ENCODE measurements at places on chromosomes 5 and 9. TPM values are rescaled to one million over a fixed set of nuclear protein-coding genes. Genes with fewer than 3 reads are reported as not detected.

The SEMA5A gene
- under 0.01 TPM for total RNA-seq

The PCDHB9 gene
- 0.09 TPM for total RNA-seq

The TUBB4B gene
- total RNA-seq: 764 TPM

The EQTN gene
- not detected for total RNA-seq

The CARD9 gene
- total RNA-seq: 1.1 TPM

The DBH gene
- total RNA-seq: not detected

The PCDHA9 gene
- not detected for total RNA-seq

The TEX48 gene
- total RNA-seq: not detected

The CACFD1 gene
- total RNA-seq: 4.2 TPM

All from A549 treated with AZD2906 at 1 μM for 4 hours (cell line).